ENCODE measurements at places on chromosomes 7 and 10.

GRCh38 chr7:23655433-23655832 lies 24.6 kb upstream of the FAM221A start:
- no peak for DNase-seq

- no peak for DNase-seq
These were observed 100.7 kb upstream of the PRKCQ start for GRCh38 chr10:6680735-6681134.

DNA sequence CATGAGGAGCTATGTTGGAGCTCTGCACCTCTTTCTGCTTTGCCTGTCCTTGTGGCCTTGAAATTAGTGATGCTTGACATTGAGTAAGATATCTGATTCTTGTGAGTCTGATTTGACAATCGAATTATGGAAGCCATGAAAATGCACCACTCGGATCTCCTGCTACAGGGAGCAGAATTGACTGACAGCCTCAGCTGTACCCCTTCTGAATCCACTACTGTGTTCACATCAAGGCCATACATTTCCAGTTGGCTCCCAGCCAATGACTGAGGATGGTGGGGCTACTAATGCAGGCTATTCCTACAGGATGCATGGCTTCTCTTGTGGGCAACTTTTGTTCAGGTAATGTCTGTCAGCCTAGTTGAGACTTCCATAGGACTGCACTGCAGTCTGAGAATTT lies 321.9 kb downstream of the REEP3 start:
- DNase-seq, result no peak

DNA sequence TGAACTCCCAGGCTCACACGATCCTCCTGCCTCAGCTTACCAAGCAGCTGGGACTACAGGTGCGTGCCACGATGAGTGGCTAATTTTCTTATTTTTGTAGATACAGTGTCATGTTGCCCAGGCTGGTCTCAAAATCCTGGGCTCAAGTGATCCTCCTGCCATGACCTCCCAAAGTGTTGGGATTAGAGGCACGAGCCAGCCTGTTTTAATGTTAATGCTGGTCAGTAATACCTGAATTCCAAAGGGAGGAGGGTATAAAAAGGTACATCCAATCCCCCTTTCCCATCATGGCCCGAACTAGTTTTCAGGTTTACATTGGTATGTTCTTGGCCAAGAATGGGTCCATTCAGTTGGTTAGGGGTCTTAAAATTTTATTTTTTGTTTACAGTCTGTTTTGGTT lies 329.1 kb downstream of the PARD3 start:
- no peak for DNase-seq

DNA sequence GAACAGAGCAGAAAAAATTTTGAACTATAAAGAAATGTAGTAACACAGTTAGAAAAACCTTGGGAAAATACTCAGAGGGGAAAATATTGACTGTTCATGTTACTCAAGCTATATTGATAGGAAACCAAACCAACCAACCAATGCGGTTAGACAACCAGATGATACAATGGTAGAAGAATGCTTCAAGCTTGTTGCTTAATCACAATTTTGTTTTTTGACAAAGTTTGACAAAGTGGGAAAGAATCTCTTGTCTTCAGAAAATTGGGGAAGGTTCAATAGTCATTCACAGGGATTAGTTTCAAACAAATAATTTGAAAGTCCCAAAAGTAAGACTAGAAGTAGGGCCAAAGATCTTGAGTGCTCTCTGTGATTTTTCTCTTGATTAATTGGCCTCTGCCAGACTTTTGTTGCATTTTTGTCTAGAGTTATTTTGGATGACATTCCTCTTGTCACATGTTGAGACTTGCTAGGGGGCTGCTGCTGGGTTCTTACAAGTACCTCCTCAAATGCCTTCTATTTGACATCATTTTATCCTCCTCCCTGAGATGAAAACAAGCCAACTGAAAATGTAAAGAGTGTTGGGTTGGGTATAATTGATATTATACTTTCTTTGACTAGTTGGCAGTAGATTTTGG lies 233.1 kb upstream of the PHYHIPL start:
- DNase-seq, result no peak

GRCh38 chr7:98162758-98163157 lies 48.5 kb upstream of the BHLHA15 start:
- DNase-seq, result no peak

DNA sequence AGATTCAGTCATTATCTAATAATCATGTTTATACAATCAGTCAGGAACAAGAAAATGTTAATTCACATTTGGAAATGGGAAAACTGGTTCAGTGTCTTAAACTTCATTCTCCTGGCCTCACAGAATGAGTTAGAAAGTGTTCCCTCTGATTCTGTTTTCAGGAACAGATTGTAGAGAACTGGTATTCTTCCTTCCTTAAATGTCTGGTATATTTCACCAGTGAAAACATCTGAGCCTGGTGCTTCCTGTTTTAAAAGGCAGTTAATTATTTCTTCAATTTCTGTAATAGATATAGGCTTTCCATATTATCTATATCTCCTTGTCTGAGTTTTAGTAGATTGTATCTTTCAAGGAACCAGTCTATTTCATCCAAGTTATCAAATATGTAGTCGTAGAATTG lies 97.1 kb upstream of the TMEM168 start:
- DNase-seq, result no peak

DNA sequence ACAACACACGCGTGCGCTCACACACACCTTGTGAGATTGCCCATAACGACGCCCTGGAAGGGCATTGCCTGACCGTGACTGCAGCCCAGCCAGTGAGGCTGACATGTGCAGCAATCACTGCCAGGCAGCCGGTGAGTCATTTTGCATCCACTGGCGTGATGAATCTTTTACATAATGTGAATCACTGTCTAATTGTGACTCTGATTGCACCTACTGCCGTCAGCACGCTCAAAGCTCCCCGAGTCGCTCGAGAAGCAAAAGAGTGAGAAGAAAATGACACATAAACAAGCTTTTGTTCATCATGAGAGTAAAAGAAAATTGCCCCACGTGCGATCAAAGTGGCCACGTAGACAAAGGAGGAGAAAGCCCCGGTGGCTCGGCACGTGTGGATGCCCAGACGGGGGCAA lies 117.4 kb upstream of the PFKP start:
- no peak for DNase-seq

DNA sequence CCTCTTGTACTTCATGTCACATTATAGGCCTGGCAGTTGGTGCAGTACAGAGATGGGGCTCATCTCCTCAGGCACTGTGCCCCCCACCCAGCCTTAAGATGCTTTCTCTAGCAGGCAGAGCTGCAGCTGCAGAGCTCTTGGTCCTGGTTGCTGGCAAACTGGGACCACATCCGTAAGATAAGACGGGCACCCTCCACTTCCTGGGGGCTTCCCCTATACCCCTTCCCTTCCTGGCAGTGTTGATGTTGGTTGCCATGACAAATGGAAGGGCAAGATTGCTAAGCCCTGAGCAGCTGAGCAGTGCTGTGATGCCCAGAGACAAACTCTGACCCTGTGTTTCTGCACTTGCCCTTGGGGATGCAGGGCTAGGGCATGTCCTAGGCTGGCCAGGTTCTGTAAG lies 103.4 kb upstream of the ANLN start:
- DNase-seq, result peak; percentile 28

DNA sequence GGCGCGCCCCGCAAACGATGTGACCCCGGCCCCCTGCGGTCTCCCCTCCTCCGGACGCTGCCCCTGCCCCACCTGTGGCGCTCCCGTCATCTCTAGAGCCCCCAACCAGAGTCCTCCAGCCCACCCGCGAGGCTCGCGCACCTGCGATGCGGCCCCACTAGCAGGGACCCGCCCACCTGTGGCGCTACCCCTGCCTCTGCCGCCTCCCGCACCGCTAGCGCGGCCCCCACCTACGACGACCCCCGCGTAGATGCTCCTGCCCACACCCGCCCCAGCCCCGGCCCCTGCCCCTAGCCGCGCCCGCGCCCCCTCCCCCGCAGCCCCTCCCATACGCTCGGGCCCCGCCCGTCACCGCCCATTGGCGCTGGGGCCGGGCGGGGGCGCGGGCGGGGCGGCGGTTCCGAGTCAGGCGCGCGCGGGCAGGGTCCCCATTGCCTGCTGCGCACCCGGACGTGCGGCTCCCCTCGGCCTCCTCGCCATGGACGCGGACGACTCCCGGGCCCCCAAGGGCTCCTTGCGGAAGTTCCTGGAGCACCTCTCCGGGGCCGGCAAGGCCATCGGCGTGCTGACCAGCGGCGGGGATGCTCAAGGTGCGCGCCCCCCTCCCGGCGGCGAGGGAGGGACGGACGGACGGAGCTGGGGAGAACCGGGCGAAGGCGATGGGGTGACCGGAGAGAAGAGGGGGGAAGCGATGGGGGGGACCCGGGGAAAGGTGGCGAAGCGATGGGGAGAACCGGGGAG lies at the start of gene PFKP:
TSS of gene PFKP (plus strand) at position 431 of the 741 bp plus-strand sequence. CDS start at position 479, 48 bp downstream.
- DNase-seq, result peak; percentile 47

DNA sequence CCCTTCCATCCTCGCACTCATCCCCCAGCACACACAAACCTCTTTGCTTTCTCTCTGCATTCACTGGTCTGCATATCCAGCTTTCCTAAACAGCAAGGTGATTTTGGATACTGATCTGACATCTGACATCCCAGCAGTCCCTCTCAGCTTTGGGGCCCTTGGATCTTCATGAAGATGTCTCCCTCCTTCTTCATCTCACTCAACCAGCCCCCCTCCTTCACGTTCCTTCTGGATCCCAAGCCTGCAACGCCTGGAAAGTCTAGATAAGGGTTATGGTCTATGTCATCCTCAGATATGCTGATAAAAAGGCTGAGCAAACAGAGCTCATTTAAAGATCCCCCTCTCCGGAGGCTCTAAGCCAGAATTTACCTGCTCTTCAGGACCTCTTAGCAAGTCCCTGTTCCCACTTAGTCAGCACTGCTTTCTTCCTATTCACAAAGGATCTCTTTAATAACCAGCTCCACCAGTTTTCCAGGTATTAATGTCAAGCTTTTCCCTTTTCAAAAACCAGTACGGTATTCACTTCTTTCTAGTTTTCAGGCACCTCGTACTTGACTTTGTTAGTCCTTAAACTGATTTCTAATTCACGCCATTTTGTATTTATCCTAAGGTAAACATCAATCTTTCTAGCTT lies 38.9 kb downstream of the CREB3L2 start:
- DNase-seq, result no peak

DNA sequence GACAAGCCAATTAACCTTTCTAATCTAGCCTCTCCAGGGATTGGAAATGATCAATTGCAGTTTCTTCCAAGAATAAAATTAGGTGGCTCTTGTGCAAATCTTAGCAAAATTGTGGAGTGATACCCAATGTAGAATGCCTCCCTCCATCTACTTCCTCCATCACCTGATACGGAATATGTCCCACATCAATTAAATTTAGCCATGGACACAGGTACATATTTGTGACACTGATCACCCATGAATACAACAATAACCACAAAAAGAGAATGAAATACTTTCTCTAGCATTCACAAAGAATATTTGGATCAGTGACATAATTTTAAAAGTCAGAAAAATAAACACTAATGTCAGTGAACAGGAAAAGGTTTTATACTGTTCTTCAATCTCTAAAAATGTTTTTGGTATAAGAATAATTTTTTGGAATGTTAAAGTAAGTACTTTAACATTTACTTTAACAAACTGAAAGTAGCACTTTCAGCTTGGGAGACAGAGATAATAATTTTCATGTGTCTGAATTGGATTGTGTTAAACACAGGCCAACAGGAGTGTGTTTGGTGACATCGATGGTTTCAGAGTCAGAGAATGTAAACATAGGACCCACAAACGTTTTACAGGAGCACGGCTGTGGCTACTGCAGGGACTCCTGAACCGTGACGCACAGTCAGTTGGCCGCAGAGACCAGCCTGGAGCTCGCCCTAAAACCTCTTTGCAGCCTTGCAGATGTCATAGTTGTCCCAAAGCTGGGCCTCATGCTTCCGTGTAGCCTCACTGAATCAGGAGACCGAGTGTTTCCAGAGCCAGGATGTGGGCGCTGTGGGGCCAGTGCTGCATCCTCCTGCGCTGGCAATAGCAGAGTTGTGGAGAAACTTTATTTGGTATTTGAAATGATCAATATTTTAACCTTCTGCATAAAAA lies 7.2 kb downstream of the RBM20 start:
- no peak for DNase-seq

- DNase-seq, result no peak
These were observed 40.3 kb upstream of the RELN start for GRCh38 chr7:104029765-104030164.

- DNase-seq, result no peak
These were observed 12.2 kb upstream of the GIMAP7 start for GRCh38 chr7:150502519-150502918.

DNA sequence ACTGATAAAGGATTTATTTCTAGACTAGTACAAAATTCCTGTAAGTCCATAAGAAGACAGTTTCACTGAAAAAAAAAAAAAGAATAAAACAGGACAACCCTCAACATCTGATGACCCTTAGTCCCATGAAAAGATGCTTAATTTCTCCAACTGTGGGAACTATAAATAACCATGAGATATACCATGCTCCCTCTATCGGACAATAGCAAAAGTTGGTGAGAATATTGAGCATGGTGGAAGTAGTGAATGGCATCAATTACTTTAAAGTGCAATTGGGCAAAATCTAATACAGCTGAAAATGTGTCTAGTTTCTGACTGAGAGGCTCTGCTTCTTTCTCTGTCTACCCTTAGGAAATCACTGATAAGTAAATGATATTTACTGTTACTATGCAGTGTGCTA lies 348.8 kb downstream of the SUGCT start:
- DNase-seq, result no peak

DNA sequence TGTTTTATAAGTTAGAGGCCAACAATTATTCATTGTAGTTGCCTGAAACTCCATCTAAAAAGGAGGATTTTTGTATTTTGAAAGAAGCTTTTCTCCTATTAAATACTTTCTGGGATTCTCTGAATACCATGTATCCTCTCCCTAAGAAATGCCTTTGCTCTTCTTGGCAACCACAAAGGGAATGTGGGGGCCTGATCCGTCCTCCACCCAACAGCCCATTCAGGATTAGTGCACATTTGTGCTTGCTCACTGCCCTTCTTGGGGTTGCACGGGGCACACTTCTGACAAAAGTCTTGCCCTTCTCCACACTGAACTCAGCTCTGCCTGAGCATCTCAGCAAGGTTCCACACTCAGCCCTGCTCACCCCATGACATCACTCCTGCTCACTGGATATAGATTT lies 194.2 kb downstream of the SLC25A13 start:
- DNase-seq, result no peak

- DNase-seq, result no peak
These were observed 195.8 kb upstream of the MKLN1 start for GRCh38 chr7:131131746-131132431.

DNA sequence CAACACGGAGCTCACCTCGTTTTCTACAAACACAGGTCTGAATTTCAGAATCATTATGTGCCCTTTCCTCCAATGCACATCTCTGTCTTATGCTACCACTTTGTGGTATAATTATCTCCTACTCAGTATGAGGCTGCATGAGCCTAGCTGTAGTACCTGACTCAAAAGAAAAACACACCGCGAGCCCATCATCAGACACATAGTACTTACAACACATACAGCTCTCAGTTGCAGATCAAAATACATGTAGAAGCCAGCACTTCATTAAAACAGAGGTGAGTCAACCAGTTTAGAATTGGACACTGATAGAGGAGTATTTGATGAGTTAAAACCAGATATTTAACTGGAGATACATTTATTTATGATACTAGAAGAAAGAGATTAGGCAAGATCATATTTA lies 1.4 kb upstream of the RTKN2 start:
- no peak for DNase-seq

Data from activated T-cell treated with anti-CD3 and anti-CD28 coated beads for 1 hour (primary cell).